Forelimb muscle (tissue), 1 donor: ENCODE measurements at places on chromosomes 4 and X. TPM values are rescaled to one million over a fixed set of nuclear protein-coding genes. Genes with fewer than 3 reads are reported as not detected.
A peak's percentile ranks its signal among the peaks of the same experiment; 100 is the strongest.

The ELK1 gene
- 21.0 TPM for polyA plus RNA-seq

The COL4A6 gene
- polyA plus RNA-seq, result 1.7 TPM

The LUZP4 gene
- not detected for polyA plus RNA-seq

The FGG gene
- not detected for polyA plus RNA-seq

The TRPC3 gene
- polyA plus RNA-seq, result 0.62 TPM

The TLR2 gene
- 2.2 TPM for polyA plus RNA-seq

The IL13RA2 gene
- polyA plus RNA-seq, result 0.25 TPM

The GDPD2 gene
- 0.56 TPM for polyA plus RNA-seq

The NRK gene
- polyA plus RNA-seq, result 189 TPM

The OTUD6A gene
- not detected for polyA plus RNA-seq

The REELD1 gene
- polyA plus RNA-seq, result 0.11 TPM

The RBM47 gene
- 0.90 TPM for polyA plus RNA-seq

- DNase-seq, result no peak
These were observed 63.9 kb downstream of the WFS1 start for GRCh38 chr4:6333301-6334202.

GRCh38 chr4:66930206-66930605 is 615.1 kb downstream of the CENPC start:
- DNase-seq, result no peak

GRCh38 chr4:105279314-105279713 is 132.6 kb downstream of the TET2 start:
- DNase-seq, result no peak

- peak; percentile 25 for DNase-seq
These were observed 249.2 kb downstream of the TENM3 start for GRCh38 chr4:182492423-182492822.

- DNase-seq, result no peak
These were observed 28.1 kb downstream of the INPP4B start for GRCh38 chr4:142818031-142818430.

DNA sequence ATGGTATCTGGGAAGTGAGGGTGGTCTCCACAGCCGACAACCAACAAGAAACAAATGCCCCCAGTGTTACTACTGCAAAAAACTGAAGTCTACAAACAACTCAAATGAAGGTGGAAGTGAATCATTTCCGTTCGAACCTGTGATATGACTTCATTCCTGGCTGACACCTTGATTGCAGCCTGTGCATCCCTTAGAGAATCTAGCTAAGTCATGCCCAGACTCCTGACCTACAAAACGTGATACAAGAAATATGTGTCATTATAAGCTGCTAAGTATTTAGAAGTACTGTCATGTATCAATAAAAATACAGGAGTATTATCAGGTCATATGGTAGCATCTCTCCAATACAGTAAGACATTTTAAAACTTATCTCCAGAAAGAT is 959.7 kb upstream of the LCORL start:
- no peak for DNase-seq

- DNase-seq, result no peak
These were observed 25.1 kb upstream of the PLAC8 start for GRCh38 chr4:83139514-83140156.

DNA sequence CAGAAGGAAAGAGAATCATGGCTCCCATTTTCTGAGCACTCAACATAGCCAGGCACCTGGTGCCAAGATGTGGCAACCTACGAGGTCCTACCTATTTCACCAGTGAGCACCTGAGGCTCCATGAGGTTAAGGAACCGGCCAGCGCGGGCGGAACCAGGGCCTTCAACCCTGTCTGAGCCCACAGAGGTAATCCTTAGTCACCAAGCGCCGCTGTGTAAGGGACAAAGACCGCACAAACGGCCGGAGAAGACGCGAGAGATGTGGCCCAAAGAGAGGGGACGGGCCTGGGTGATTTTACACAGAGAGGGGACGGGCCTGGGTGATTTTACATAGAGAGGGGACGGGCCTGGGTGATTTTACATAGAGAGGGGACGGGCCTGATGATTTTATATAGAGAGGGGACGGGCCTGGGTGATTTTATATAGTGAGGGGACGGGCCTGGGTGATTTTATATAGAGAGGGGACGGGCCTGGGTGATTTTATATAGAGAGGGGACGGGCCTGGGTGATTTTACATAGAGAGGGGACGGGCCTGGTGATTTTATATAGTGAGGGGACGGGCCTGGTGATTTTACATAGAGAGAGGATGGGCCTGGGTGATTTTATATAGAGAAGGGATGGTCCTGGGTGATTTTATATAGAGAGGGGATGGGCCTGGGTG is 114.2 kb downstream of the SMIM20 start:
- no peak for DNase-seq

GRCh38 chr4:19736968-19737756 is 514.5 kb upstream of the SLIT2 start:
- no peak for DNase-seq

DNA sequence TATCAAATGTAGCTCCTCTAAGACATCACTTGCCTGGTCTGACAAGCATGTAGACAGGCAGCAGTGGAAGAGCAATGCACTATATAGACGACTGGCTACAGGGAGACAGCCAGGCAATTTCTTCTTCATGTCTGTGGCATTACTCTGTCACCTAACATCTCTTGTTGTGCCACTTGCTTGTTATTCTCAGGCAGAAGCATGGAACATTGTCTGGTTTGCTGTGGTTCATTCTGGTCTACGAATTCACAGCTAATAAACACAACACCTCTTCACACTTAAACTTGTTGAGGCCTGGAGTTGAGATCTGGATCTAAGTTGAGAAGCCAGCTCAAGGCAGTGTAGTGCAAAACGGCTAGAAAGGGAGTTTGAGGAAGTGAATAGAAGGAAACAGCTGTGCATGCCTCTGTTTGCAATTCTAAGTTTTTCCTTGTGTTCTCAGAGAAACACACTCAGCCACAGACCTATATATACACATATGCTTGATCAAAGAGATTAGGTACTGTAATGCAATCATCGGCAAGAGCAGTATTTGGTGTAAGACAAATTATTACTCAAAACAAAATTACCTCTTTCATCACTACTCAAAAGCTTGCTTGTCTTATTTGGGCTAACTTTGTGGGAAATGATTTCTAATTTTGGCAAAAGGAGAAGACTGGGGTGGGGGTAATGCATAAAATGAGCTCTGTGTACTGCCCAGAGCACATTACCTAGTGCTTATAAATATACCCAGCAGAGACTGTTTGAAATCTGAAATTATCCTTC is 243.8 kb downstream of the PPP3CA start:
- no peak for DNase-seq

DNA sequence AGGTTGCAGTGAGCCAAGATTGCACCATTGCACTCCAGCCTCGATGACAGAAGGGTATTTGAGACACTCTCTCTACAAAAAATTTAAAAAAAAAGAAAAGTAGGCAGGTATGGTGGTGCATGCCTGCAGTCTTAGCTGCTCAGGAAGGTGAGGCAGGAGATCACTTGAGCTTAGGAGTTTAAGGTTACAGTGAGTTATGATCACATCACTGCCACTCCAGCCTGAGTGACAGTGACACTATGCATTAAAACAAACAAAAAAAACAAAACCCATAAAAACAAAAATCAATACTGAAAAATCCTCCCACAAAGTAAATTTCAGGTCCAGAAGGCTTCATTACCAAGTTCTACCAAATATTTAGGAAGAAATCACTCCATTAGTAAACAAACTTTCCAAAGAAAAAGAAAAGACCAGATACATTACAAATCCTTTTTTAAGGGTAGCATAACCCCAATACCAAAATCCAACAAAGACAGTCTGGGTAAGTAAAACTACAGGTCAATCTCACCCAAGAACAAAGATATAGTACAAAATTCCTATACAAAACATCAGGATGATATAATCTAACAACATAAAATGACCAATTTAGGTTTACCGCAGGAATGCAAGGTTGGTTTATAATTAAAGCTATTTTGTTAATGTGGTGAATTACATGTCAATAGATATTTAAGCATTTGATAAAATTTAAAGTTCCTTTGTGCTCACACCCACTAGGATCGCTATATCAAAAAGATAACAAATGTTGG is 11.7 kb downstream of the NELFA start:
- DNase-seq, result no peak

GRCh38 chr4:67236788-67237187 is 308.5 kb downstream of the CENPC start:
- no peak for DNase-seq

DNA sequence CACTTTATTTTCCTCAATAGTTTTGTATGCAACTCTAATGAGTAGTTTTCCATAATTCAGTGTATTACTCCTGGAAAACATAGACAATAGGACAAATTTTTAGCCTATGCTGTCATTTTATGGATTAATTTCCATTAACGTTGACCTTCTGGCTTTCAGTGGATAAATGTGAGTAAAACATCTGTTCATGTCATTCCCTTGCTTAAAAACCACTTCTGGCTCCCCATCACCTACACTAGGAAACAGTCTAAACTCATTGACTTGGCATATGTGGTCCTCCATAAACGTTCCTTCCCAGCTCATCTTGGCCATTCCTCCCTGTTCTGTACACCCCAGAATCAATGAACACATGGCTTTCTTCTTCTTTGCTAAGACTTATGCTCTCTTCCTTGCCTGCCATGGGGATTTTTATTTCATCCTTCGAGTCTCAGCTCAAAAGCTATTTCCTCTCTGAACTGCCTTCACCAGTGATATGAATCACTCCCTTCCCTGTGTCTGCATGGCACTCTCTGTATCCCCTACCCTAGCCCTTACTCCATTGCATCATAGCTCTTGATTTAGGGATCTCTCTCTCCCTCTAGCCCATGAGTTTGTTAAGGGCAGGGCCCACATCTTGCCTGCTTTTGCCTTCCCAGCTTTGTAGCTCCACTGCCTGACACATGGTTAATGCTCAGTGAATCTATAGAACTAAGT is 34.8 kb downstream of the DOCK11 start:
- DNase-seq, result no peak

GRCh38 chrX:1182211-1182610 is 30.2 kb downstream of the CRLF2 start:
- no peak for DNase-seq

- DNase-seq, result no peak
These were observed 16.0 kb downstream of the SUPT20HL1 start for GRCh38 chrX:24376403-24376802.
